ENCODE measurements at places on chromosomes 16 and 17. TPM values are rescaled to one million over a fixed set of nuclear protein-coding genes. Genes with fewer than 3 reads are reported as not detected.

GRCh38 chr17:30379303-30379902, 676 bp downstream of the CPD start:
- peak; percentile 20 for ATAC-seq

- peak; percentile 99 for ATAC-seq
These were observed 7.3 kb downstream of the NT5C start for GRCh38 chr17:75124041-75124818.

Gene SLC6A4
- total RNA-seq = not detected

Gene DPEP1
- not detected for total RNA-seq

DNA sequence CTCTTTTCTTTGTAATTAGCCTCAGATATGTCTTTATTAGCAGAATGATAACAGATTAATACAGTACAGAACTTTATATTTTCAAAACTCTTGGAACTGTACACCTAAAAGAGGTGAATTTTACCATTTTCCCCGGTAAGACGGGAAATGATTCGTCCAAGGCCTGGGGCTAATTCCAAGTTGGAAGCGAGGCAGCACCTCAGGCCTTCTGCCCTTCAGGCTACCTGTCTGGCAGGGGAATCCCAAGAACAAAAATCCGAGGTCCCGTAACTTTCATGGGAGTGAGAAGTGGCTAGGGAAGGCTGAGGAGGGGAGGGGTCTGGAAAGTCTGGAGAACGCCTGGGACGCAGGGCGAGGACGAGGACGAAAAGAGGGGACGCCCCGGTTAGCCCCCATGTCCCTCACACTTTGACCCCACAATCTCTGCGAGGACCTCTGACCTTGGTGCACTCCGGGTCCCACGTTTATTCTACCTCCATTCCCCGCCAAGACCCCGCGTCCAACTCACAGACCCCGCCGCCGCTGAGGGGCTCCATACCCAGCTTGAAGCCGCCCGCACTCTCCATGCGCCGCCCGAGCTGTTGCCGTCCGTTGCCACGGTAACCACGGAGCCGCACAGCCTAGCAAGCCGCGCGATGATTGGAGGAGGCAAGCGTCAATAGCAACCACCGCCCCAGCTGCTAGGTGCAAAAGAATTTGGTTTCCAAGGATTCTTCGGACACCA, at the start of gene HYDIN:
Gene HYDIN (minus strand): TSS at position 601 of the 724 bp plus-strand sequence. CDS start 43,827 bp downstream, outside the sequence.
- ATAC-seq = no peak

Gene DVL2
- 77.5 TPM for total RNA-seq

GRCh38 chr17:50638966-50639713, 4.5 kb downstream of the ABCC3 start:
- ATAC-seq = no peak

DNA sequence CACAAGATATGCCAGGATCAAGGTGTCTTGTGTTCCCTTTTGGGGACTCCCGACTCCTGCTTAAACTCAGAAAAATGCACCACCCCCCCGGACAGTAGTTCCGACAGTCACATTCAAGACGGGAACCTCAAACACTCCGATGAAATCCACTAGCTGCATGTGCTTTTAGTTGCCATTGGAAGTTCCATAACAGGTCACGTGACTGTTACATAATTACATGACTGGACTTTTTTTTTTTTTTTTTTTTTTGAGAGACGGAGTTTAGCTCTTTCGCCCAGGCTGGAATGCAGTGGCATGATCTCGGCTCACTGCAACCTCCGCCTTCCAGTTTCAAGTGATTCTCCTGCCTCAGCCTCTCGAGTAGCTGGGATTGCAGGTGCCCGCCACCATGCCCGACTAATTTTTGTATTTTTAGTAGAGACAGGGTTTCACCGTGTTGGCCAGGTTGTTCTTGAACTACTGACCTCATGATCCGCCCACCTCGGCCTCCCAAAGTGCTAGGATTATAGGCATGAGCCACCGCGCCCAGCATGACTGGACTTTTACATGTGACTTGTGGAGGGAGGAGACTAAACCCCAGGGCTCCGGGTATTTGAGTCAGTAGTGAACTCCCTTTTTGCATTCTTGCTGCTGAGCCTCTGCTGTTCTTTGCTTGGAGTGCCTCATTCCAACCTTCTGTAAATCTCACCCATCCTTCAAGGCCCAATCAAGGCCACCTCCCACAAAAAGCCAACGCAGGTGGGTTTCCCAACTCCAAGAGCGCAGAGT, 1.6 kb downstream of the SIRT7 start:
- ATAC-seq = no peak

DNA sequence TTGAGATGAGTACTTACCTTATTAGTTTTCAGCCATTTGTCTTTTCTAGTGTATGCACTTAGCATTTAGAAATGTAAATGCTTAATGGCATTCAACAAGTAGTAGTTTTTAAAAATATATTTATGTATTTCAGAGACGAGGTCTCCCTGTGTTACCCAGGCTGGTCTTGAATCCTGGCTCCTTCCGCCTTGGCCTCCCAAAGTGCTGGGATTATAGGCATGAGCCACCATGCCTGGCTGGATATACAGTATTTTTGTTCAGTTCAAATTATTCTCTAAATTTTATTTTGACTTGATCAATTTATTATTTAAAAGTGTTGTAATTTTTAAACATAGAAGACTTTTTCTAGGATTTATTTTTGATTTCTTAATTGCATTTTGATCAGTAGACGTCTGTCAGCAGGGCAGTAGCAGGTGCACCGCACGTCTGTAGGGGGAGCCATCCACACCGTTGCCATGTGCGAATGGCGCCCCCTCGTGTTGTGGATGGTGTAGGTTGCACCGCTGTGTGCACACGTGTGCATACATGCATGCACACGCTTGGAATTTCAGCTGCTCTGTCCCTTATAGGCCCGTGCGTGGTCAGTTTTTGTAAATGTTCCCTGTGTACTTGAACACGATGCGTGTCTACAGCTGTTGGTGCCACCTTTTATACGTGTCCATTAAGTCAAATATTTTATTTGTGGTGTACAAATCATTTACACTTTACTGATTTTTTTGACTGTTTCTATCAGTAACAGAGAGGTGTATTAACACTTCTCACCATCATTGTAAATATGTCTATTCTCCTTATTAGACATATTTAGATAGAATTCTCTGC, 30.6 kb downstream of the RPTOR start:
- peak; percentile 100 for ATAC-seq

Gene TRIM25
- 285 TPM for total RNA-seq
